ENCODE measurements at places on chromosomes 16 and 17.

- no peak for DNase-seq
Observed at GRCh38 chr17:15649861-15650421, 30.4 kb upstream of the FBXW10B start.

DNA sequence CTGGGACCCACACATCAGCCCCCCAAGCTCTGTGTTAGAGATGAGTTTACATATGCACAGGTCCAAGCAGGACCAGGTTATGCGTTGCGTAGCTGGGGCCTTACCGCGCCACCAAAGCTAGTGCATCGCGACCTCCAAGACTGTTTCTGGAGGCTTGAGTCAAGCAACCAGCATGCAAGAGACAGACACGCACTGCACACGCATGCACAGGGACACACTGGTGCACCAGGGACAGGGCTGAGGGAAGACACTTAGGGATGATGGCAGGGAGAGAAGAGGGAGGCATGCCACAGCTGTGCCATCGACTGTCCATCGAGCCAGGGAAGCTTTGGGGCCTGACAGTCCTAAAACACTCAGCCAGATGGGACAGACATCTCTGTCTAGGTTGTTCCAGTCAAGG lies 72.8 kb downstream of the MYH11 start:
- no peak for DNase-seq

DNA sequence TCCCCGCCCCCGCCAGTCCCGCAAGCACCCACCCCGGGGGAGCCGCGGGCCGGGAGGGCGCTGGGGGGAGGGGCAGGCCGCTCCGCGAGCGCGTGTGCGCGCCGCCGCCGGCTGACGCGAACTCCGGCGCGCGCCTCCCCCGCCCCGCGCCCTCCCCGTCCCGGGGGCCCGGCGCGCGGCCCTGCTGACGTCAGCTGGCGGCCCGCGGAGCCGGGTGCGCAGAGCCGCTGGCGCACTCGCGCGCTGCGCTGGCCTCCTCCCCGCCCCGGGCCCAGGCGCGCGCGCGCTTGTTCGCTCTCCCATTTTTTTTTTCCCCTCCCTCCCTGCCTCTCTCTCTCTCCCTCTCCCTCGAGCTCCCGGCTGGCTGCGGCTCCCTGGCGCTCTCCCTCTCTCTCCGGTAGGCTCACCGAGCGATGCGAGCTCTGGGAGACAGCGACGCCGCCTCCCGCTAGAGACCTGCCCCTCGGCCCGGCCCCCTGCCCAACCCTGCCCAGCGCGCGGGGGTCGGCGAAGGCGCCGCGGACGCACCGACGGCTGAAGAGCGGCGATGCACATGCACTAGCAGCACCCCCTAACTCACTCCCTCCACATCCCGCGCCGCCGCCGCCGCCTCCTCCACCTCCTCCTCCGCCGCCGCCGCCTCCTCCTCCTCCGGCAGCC lies at the start of gene GNAO1:
TSS of gene GNAO1 (plus strand) at position 334 of the 660 bp plus-strand sequence. CDS start 747 bp downstream, outside the sequence.
- DNase-seq = peak; percentile 86

DNA sequence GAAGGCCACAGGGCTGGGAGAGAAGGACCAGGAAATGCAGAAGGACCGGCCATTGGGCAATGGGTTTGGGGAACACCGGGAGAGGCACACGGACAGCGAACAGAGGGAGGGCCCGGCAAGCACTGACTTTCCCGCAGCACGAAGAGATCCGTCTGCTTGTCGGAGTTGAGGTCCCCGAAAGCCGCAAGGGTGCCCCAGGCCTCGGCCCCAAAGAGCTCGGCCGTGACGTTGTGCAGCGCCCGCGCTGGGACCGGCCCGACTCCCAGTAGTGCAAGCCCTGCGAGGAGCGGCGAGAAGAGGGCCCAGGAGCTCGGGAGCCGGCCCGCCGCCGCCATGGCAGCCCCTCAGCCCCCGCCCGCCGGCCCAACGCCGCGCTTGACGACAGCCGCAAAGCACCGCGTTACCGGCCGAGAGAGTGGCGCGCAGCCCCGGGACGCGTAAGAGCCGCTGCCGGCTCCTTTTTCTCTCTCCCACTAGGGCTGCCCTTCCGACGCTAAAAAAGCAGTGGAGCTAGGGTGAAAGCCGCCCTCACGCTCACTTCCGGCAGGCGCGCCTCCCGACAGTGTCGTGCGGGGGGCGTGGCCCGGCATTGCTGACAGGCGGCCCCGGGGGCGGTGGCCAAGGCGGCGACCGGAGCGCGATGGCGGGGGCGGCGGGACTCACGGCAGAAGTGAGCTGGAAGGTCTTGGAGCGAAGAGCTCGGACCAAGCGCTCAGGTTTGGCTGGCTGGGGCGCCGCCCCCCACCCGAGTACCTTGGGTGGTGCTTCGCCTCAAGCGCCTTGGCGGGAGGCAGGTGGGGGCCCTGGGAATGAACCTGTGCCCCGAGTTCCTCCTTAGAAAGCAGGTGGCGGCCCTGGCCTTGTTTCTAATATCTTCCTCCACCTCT lies at the start of the genes ITFG1 and PHKB:
TSS of gene ITFG1 (minus strand) at position 353 of the 887 bp plus-strand sequence. CDS start at position 335, 18 bp downstream.
TSS of gene PHKB (plus strand) at position 621 of the 887 bp plus-strand sequence. CDS start at position 641, 20 bp downstream.
- DNase-seq = peak; percentile 92

GRCh38 chr16:27925612-27926011 lies 137.9 kb downstream of the GSG1L start:
- no peak for DNase-seq

DNA sequence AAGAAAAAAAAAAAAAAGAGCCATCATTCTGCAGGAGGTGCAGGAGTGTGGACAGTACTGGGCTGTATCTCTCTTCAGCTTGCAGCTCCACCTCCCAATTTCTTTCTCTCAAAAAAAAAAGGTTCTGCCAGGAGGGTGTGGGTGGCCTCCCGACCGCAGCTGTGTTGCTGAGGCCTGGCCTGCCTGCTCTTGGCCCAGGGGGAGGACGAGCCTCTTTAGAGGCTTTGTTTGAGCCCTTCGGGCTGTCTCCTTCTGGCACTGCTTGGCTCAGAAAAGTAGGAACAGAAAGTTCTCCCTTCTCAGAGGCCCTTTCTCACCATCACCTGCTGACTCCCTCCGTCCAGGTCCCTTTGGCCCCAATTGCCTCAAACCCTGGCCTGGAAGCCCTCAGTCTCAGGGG lies 22.2 kb upstream of the C17orf107 start:
- DNase-seq = no peak

DNA sequence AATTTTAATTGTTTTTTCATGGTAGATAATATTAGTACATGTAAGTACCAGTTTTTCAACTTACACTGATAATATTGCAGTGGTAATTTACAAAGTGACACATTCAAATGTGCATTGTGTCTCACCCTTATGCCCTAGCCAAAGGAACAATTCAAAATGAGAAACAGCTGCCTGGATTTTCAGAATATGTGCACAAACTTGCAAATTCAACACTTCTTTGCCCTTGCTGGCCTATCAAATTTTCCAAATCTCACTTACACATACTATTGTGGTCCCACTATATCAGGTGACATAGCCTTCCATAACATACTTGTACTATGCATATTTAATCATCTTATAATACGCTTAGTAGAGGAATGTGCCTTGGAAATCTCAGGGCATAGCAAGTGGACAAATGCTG lies 32.6 kb upstream of the LRRC37A3 start:
- DNase-seq = no peak

- DNase-seq = no peak
Observed at GRCh38 chr17:65518256-65518655, 43.2 kb downstream of the AXIN2 start.

GRCh38 chr17:78258323-78259191 lies 27.1 kb downstream of the TMEM235 start:
- DNase-seq = no peak

GRCh38 chr17:53655591-53655990 lies 167.1 kb upstream of the KIF2B start:
- DNase-seq = no peak

- no peak for DNase-seq
Observed at GRCh38 chr17:47807421-47807820, 14.2 kb downstream of the OSBPL7 start.

DNA sequence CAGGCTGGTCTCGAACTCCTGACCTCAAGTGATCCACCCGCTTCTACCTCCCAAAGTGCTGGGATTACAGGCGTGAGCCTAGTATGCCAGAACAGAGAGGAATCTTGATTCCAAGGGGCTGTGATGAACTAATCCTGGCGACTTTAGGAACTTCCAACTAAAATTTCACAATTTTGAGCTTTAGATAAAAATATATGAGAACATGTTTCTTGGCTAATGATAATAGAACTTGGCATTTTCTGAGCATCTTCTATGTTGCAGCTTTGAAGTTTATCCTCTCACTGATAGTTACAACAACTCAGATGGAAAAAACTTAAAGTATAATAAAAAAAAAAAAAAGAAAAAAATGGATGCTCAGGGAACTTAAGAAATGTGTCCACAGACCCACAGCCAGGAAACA lies 69.8 kb upstream of the WSCD1 start:
- no peak for DNase-seq

DNA sequence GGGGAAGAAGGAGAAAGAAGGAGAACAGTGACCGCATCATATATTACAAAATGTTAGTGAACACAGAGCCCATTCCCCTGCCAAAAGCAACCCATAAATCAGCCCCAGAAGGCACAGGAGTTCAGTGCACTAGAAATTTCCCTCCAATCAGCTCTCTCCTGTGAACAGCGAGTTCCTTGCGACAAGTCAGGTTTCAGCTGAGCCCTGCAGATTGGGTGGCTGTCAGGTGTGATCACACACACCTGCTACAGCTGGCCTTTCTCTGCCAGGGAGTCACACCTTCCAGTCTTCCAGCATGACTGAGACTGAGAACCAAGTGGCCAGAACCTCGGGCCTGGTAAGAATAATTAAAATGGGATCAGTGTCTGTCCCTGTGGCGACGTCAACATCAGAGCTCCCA lies 60.2 kb downstream of the SHISA9 start:
- DNase-seq = no peak

DNA sequence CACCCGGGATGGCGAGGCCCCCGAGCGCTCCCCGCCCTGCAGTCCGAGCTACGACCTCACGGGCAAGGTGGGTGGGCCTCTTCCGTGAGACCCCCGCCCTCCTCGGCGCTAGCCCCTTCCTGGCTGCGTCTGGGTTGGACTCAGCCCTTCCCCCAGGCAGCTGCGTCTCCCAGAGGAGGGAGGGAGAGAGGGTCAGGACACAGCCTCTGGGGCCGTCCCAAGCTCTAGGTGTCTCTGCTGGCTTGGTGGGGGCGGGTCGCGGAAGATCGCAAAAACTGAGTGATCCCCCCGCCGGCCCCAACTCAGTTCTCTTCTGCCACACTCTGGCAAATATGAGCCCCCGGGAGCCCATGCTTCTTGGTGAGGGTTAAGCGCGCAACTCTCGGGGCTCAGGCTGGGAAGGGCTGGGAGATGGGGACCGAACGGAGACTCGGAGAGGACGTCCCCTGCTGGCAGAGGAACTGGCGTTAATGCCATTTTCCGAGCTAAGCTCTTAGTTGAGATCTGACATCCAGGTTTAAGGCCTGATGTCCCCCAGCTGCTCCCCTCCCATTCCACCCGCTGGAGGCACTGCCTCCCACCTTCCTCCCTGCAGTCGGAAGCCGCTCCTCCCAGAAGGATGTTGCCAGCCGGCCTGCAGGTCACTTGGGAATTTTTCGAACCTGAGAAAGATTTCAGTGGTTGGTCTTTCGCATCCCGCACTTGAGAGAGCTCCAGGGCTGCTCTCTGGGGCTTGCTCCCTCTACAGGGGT lies 419 bp downstream of the RAB37 start:
- peak; percentile 4 for DNase-seq

GRCh38 chr16:55324285-55325079 lies 479 bp downstream of the IRX6 start:
- DNase-seq = peak; percentile 5

GRCh38 chr17:60464343-60464742 lies 42.1 kb downstream of the CHCT1 start:
- no peak for DNase-seq

GRCh38 chr16:48378276-48378675 lies 6.9 kb downstream of the SIAH1 start:
- no peak for DNase-seq

DNA sequence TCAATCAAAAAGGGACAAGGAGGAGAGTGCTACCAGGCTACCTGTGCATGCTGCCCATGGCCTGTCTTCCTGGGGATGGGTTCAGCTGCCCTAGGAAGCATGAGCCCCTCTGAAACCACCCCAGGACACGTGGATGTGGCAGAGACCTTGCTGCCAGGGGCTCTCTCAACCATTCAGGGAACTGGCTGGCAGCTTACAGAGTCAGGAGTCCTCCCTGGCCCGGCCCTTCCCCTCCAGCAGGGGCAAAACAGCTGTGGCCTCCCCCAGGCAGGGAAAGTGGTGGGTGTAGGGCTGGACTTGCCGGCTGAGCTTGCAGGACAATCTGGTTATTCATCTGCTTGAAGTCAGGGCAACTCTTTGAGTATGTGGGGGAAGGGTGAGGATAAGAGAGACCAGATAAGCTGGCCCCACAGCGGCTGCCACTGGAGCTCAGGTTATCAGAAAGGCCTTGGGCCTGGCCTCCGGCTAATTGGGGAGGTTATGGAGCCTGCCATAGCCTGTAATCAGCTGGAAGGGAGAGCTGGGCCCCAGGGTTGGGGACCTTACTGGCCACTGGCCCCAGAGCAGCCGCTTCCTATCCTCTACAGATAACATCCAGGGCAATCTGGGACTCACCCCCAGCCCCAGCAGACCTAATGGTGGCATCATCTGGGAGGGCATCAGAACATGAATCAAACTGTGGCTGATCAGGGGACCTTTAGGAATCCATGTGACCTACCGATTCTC lies 5.6 kb upstream of the TBX2 start:
- DNase-seq = no peak

DNA sequence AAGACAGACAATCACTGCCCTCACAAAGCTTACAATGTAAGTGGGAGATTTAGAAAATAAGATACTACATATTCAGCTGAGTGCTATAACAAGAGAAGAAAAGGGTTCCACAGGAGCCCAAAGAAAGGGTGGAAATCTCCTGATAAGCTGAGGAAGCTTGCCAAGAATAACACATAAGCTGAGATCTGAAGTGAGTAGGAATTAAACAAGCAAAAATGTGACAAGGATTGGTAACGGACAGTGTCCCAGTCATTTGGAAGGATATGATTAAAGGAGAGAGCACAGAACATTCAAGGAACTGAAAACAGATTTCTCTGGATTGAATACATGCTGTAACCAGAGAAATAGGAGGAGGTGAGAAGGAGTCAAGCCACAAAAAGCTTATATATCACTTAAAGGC lies 13.0 kb downstream of the CDYL2 start:
- no peak for DNase-seq

- DNase-seq = no peak
Observed at GRCh38 chr17:69231521-69231920, 2.9 kb upstream of the ABCA10 start.

Measured in NCI-H1092 treated with DMSO at 0.1 percent for 48 hours (cell line).